NCI-H524 treated with DMSO at 0.1 percent for 48 hours (cell line): ENCODE measurements at places on chromosomes 2 and 18.

GRCh38 chr2:199366406-199366805 lies 91.3 kb downstream of the SATB2 start:
- no peak for DNase-seq

GRCh38 chr2:26179446-26179913 lies 6.6 kb downstream of the GAREM2 start:
- DNase-seq = no peak

DNA sequence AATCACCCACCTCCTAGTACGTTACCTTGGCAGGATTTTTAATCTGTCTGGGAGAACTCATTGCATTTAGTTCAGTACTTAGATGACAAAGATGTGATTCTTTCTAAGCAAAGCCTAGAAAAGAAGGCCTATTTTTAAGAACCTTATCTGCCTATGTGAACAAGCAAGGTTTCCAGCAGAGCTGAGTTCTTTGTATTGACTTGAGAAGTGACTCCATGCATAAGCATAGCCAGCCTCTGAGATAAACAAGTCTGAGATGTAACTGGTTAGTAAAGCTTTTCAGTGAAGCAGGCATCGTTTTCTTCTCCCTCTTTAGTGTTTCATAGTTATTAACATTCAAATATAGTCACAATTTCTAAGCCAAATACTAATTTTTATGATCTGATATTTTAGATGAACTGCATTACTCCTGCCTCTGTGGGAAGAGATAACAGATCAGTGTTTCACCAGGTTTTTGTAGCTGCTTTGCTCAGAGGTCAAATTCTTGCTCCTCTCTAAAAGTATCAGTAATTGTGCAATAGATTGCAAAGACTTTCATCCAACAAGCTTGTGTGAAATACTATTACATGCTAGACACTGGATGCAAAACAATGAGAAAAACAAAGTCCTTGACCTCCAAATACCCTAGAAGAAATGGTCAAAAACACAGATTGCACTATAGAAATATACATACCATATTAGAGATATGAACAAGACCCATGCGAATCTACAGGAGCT lies 107.8 kb downstream of the MBD2 start:
- DNase-seq = no peak

DNA sequence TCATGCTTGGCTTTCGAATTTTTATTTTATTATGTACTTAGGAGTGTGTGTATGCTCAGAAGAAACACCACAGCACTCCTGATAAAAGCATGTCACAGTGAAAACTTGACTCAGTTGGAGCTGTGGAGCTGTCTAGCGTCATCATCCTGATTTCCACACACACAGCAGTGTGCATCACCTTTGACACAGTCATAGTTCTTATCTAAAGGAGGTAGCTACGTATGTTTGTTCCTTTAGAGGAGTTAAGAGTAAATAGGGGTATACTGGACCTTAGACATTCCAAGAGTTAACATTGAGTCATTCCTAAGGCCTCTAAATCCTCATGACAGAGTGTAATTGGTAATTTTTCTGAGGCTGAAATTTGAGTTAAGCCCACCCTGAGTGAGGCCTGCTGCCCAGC lies 96.9 kb downstream of the PHLPP1 start:
- no peak for DNase-seq

DNA sequence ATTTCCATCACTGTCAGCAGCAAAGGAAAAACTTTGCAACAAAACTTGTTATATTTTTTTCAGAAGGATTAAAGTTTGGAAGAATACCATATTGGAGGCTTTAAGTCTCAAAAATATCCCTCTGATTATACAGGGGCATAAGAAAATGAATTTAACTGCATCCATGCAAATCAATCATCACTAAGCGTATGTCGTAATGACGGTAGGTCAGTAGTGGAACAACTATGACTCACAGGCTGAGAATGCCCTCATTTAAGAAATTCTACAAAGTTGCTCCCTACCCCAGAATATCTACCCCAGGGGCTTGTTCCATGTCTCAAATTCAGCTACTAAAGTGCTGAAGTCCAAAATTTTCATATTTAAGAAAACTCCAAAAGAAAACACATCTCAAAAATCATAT lies 12.5 kb upstream of the NAB1 start:
- no peak for DNase-seq

- DNase-seq = no peak
Observed at GRCh38 chr2:190404487-190404886, 3.7 kb upstream of the MFSD6 start.

- DNase-seq = no peak
Observed at GRCh38 chr18:55314615-55315237, 273.3 kb downstream of the TCF4 start.

DNA sequence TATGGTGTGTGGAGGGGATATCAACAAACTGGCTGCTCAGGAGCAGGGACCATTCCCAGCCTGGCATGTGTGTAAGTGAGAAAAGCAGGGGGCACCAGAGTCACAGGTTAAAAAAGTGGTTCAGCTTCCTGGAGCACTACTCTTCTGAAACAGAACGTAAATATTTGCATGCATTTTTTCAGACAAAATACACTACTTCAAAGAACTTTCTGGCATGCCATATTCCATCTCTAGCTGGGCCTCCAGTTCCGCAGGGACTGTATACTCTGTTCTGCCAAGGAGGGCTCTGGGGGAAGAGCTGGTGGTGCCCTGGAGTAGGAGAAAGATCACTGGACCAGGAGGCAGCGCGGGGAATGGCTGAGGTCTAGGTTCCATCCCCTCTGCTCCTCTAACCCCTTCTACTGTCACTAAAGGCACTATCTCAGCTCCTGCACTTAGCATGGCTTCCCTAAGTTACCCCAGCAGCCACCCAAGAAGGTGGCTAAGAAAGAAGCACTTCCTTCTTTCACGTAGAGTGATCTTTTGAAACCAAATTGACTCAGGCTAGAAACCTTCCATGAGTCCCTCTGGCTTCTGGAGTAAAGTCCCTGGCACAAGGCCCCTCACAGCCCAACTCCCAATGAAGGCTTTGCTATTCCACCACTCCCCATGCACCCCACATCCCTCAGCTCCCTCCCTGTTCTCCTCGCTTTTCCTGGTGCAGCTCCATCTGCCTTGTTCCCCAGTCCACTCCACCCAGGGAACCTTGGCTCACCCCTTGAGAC lies 57.6 kb upstream of the CABLES1 start:
- DNase-seq = no peak

- DNase-seq = no peak
Observed at GRCh38 chr2:64720535-64721319, 67.0 kb upstream of the SERTAD2 start.

GRCh38 chr2:195961873-195962272 lies 106.8 kb downstream of the DNAH7 start:
- DNase-seq = no peak

- DNase-seq = no peak
Observed at GRCh38 chr18:48564139-48564538, 25.3 kb downstream of the CTIF start.

DNA sequence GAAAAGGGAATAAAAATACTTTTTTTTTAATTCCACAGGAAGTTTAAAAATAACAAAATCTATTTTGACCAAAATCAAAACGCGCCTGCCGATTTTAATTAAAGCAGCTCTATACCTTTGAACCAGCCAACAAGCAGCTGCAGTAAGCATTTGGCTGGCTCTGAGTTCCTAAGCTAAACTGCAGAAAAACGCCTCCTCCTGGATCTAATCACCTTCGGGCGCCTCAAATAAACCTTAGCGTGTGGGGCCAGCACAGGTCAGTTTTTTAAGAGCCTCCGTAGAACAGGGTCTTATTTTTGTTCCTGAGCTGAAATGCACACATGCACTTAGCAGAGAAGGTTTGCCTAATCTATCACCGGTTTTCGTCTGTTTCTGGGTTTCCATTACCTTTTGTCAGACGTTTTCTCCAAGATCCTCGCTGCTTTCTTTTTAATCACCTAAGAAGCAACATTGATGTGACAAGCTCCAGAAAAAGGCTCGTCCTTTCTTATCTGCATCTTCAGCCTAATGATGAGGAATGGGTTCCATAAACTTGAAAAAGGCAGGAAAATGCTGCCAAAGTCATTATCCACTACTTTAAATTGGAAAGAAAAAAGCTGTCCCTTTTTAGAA lies 64.7 kb upstream of the HNRNPA3 start:
- DNase-seq = no peak

DNA sequence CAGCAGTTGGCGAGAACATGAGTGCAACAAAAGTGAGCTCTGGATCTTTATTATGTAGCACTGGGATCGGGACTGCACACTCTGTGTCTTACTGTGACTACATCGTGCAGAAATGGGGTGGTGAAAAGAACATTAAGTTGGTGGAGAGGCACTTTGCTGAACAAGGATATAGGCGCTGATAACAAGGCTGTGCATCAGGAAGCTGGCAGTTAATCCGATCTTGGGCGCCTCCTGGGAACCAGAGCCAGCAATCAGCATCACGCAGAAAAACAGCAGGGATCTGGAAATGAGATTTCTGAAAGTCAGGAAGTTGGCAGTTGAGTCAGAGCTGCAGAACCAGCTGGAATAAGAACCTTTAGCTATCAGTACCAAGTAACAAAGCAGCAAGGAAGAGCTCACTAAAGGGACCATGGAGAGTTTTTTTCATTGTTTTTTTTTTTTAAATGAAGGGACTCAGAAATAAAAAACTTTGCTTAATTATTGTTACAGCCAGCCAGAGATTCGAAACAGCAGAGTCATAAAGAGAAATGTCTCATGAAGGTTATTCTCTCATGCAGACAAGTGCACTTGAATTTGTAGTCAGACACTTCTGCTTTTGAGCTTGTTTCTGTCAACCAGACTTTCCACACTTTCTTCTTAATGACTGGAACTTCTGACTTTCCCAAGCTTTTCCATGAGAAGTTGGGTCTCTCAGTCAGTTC lies 22.8 kb upstream of the MYO3B start:
- DNase-seq = peak; percentile 7

- DNase-seq = no peak
Observed at GRCh38 chr18:45274026-45274425, 341.2 kb upstream of the SLC14A2 start.

GRCh38 chr2:179340678-179341077 lies 76.0 kb upstream of the SESTD1 start:
- no peak for DNase-seq

GRCh38 chr2:38905251-38905650 lies 15.6 kb downstream of the ARHGEF33 start:
- no peak for DNase-seq

GRCh38 chr2:20452551-20452950 lies 5.7 kb downstream of the RHOB start:
- no peak for DNase-seq

DNA sequence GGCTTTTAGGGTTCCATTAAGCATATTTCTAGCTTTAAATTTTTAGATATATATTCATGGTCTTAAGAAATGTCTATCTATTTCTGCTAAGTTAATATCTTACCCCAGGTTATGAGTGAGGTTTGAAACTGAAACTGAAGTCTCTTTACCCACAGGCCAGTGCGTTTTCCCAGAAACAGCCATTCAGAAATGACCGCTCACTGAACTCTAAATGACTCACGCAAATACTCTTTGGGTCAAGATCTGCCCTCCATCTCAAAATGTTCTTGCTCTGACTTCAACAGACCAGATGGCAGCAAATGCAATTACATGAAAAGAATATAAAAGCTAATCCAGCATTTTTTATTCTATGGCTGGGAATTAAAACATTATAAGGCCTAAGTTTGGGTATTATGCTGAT lies 315.2 kb downstream of the TDRD15 start:
- no peak for DNase-seq

DNA sequence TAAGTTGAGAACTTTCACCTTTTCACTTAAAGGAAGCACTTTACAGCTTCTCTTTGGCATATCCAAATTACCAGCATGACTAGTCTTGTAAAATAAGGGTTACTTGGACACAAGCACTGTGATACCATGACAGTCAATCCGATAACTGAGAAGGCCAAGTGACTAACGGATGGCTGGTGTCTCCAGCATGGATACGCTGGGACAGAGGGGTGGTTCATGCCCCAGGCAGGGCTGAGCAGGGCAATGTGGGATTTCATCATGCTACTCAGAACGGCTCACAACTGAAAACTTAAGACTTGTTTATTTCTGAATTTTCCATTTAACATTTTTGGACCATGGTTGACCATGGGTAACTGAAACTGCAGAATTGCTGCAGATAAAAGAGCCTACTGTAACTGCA lies 43.1 kb upstream of the GPR155 start:
- no peak for DNase-seq

DNA sequence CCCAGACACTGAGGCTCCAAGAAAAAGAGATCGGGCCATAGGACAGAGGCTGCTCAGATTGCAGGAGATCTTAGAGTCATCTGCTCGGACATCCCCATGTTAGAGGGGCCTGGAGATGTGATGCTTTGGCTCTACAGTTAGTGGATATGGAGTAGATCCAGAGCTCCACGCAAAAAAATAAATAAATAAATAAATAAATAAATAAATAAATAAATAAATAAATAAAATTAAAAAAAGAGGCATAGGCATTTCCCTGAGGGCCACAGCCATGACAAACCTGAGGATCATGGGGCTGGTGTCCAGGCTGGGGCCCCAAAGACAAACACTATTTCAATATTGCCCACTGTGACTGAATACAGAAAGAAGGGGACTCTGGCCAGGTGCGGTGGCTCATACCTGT lies 85.5 kb downstream of the PLB1 start:
- DNase-seq = no peak

GRCh38 chr2:42092084-42092996 lies 44.5 kb downstream of the PKDCC start:
- DNase-seq = no peak

DNA sequence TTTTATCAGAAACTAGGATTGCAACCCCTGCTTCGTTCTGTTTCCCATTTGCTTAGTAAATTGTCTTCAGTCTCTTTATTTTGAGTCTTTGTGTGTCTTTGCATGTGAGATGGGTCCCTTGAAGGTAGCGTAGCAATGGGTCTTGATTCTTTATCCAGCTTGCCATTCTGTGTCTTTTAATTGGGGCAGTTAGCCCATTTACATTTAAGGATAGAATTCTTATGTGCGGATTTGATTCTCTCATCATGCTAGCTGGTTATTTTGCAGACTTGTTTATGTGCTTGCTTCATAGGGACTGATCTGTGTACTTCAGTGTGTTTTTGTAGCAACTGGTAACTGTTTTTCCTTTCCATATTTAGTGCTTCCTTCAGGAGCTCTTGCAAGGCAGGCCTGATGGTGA lies 73.5 kb downstream of the EPC2 start:
- no peak for DNase-seq

- no peak for DNase-seq
Observed at GRCh38 chr2:100960688-100961087, 41.4 kb upstream of the RPL31 start.

GRCh38 chr2:18467749-18468360 lies 92.6 kb downstream of the RDH14 start:
- DNase-seq = no peak

- no peak for DNase-seq
Observed at GRCh38 chr2:12709207-12709522, 7.6 kb upstream of the TRIB2 start.

DNA sequence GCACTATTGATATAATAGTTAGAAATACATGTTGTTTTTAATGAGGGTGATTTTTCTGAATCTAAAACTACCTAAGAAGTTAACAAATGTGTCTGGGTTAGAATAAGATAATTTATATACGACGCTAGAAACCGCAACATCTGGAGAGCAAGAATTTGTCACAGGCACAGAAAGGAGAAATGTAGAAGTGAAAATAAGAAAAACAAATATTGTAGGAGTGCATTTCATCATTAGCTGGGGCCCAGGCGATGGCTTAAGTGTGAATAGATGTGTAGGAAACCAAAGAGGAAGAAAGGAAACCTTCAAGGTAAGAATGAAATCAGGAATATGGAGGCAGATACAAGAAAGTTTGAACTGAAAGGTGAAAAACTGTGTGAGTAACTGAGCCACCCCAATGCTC lies 90.3 kb downstream of the LRP2 start:
- DNase-seq = no peak
